ENCODE measurements at places on chromosomes 5 and 9.

DNA sequence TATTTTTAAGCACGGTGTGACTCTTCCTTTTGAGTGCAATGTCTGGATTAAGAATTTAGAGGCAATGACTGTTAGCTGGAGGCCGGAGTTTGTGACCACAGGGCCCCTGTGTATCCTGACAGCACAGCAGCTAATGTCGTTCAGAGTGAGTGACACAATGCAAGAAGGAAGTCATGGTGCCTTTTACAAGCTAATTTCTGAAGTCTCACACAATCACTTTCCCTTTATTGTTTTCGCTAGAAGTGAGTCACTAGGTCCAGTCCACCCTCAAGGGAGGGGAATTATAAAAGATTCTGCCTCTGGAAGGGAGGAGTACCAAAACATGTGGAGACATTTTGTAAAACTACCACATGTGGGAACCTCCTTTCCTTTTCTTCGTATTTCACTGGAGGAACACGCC is 185.5 kb upstream of the FGF10 start:
- no peak for DNase-seq

- peak; percentile 92 for DNase-seq
These were observed 47.8 kb upstream of the IER5L start for GRCh38 chr9:129225815-129226214.

DNA sequence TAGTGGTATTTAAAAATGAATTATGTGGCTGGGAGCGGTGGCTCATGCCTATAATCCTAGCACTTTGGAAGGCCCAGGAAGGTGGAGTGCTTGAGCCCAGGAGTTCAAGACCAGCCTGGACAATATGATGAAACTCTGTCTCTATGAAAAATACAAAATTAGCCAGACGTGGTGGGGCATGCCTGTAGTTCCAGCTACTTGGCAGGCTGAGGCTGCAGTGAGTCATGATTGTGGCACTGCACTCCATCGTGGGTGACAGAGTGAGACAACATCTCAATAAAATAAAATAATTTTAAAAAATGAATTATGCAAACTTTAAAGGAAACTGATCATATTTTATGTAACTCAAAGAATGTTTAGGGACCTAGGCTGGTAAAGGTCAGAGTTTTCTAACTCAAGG is 310.8 kb upstream of the DMRT1 start:
- peak; percentile 42 for DNase-seq

DNA sequence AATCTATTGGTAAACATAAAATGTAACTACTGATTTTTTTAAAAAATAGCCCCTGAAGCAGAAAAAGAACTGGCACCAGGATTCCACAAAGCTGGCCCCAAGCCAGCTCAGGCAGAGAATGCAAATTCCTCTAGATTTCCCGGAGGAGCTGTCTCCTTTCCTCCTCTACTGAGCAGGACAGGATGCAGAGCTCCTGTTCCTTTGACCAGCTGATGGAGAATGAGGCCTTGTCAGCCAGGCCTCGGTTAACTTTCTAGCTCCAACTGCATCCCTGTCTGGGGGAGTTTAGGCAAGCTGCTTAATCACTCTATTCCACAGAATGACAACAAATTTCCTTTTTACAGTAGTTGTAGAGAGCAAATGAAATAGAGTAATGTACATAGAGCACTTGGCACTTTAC is 155.5 kb downstream of the GNAQ start:
- peak; percentile 63 for DNase-seq

GRCh38 chr5:95280401-95281095 is 4.3 kb downstream of the MCTP1 start:
- no peak for DNase-seq

GRCh38 chr9:125258832-125259534 is 2.6 kb upstream of the GAPVD1 start:
- DNase-seq, result no peak

GRCh38 chr5:149320791-149321330 is 24.4 kb upstream of the GRPEL2 start:
- peak; percentile 94 for DNase-seq

GRCh38 chr9:137306066-137306849 is 4.2 kb upstream of the NRARP start:
- no peak for DNase-seq

GRCh38 chr5:175556794-175557193 is 78.4 kb downstream of the SFXN1 start:
- DNase-seq, result no peak

DNA sequence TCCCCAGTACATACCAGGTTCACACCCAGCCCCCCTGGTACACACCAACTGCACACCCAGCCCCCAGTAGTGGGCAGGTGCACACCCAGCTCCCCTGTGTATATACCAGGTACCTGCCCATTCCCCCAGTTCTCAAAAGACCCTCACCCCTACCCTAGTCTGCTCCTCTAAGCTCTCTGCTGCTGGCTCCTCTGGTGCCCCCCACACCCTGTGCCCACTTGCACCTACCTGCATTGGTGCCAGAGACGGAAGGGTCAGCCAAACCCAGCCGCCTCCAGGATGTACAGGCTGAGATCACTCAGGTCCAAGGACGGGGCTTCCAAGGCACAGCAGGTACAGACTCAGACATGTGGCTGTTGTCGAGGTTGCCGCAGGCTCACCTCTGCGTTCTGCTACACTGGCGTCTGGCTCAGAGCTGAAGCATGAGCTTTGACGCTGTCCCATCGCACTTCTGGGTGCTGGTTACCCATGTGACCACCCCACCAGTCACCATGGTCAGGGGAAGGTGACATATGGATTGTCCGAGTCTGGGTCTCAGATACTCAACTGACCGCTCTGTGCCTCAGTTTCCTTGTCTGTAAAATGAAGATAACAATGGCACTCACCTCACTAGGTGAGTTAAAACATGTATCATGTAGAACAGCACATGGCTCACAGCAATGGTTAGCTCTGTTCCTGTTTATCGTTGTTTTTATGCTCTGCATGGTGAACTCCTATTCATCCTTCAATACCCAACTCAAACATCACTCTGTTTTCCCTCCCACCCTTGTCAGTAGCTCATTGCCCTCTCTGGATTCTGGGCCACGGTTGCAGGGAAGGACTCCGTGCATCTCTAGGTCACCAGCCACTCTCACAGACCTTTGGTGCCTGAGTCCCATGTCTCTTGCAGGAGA is 45.3 kb upstream of the SUSD3 start:
- DNase-seq, result no peak

DNA sequence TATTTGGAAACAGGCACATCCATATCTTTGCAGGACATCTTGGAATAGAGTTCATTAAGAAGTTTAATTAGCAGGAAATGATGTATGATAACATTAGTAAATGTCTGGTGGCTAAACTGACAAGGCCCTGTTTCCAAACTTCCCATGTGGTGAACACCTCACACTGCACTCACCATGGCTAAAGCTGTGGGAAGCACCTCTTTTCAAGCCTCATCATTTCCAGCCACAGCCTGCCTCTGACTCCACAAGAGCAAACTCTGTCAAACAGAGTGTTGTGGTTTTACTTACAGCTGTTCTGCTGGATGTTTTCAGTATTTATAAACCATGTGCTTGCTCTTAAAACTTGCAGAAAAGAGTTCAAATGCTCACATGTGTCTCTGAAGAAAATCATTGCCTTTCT is 14.9 kb upstream of the NDUFB6 start:
- no peak for DNase-seq

- no peak for DNase-seq
These were observed 87.2 kb downstream of the KCNIP1 start for GRCh38 chr5:170591054-170591453.

DNA sequence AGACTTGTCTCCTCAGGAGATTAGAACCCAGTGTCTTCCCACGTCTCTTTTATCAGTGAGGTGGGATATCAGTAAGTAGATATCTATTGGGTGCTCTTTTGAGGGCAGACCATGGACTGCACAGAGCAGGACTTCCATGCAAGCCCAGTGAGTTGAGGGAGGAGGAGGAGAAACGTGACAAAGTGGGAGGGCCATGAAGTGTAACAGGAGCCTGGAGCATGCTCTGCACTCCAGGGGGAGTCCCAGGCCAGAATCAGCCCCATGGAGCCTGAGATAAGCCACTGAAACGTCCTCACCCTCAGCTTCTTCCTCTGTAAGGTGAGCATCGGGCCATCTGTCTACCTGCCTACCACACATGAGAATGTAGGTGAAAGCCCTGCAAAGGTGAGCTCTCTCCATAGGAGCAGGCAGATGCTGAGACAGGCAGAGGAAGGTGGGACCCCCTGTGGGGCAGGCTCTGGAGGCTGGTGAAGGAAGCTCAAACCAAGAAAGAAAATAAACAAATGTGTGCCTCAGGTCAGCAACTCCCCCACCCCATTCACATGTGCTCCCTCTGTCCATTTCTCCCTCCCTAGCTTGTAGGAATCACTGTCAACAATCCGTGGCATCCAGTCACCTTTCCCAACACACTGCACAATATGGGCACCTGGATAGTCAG is 87.4 kb downstream of the NRG2 start:
- DNase-seq, result no peak

- no peak for DNase-seq
These were observed 194.3 kb downstream of the PALM2AKAP2 start for GRCh38 chr9:109974143-109974917.

GRCh38 chr5:165014439-165014838 is 1509.0 kb downstream of the MAT2B start:
- DNase-seq, result no peak

GRCh38 chr5:10760096-10760920 is 726 bp downstream of the DAP start:
- peak; percentile 78 for DNase-seq

DNA sequence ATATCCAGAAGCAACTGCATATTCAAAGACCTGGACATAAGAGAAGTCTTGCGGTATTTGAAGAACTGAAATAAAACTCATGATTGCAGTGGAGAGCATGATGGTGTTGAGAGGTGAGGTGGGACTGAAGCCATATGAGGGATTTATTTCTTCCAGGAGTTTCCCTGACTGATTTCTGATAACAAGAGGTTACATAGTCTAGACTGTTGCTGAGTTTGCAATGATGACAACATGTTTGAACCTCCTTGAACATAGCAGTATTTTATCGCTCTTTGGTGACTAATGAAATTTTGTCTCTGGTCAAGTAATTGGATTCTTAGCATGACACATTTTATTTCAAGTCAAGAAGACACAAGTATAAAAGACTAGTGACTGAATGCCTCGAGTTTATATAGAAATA is 61.8 kb downstream of the ACTBL2 start:
- no peak for DNase-seq

DNA sequence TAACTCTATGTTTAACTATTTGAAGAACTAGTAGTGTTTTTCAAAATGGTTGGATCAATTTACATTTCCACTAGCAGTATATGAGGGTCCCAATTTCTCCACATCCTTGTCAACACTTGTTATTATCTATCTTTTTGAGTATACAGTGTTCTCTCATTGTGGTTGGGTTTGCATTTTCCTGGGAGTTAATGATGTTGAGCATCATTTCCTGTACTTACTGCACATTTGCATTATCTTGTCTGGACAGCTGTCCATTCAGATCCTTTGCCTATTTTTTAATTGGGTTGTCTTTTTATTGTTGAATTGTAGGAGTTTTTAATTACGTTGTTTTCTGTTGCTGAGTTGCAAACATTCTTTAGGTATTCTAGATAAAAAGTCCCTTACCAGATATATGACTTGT is 103.4 kb upstream of the LRRTM2 start:
- DNase-seq, result no peak

DNA sequence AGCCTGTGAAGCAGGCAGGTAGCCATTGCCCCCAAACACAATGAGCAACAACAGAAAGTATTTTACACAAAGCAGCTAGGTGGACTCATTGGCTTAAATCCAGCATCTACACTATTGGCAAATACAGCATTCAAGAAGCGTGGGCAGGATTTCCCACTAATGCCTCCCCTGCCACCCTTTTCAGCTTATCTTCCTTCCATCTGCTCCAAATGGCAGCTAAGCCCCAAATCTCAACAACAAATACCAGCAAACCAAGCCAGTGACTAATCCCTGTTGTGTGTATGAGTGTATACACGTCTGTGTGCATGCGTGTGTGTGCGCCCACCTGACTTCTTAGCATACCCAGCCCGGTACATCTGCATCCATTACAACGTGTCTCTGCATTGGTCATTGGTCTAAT is 151.2 kb upstream of the WWC1 start:
- DNase-seq, result no peak

DNA sequence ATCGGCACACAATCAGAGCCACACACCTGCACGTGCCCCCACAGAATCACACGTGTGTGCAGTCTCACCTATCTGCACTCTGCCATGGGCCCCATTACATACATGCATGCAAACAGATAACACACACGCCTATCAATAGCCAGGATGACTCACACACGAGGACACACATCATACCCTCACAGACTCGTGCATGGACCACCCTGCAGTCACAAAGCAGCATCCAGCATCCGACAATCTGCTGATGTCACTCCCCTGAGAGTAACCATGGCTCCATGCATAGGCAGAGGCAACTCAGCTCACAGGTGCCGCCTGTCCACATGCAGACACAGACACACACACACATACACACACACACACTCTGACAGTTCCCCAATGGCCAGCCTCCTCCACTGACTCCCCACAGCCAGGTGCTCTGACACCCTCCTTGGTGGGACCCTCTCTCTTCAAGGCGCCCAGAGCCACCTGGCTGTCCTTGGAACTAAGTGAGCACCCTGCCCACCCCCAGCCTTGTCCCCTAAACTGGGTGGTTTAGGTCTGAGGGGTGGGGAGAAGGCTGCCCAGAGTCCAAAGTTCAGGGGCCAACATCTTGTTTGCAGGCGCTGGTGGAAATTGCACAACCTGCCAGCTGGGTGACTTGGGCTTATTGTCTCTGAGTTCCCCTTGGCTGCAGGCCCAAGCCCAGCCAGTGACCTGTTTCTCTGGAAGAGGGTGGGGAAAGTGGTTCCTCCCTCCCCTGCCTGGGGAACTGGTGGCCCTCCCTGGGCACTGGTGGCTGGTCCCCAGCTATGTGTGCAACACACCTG is 34.6 kb upstream of the NEK6 start:
- no peak for DNase-seq

DNA sequence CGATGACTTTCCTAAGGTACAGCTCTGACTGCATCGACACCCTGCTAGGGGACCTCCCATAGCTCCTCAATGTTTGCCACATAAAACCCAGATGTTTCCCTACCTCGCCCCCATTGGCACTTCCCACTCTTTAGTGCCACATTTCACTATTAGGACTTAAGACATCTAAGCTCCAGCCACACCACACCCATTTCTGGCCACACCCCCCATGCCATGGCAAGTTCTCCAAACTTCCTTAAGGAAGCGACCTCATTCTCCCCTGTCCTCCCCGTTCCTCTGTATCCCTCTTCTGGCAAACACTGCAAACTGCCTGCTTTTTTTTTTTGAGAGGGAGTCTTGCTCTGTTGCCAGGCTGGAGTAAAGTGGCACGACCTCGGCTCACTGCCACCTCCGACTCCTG is 62.9 kb downstream of the USP20 start:
- peak; percentile 62 for DNase-seq

DNA sequence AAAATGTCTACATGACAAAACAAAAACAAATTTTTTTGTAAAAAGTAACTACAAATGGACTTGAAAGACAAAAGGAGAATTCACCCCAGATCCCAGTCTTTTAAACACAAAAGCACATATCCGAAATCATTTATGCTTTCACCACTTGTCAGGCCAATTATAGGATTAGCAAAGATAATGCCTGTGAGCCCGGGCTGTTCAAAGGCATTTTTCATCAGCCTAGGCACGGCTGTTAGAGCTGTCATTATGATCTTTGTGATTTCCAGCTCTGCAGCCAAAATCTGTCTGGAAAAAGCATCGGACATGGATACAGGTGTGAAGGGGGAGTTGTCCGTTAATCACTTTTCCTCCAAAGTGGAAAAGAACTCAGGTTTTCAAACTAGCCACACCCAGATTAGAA is 23.6 kb upstream of the RAB14 start:
- no peak for DNase-seq

All from fibroblast of skin of back (primary cell).